Osteocyte (in vitro differentiated cells): ENCODE measurements at places on chromosomes 7 and 10. TPM values are rescaled to one million over a fixed set of nuclear protein-coding genes. Genes with fewer than 3 reads are reported as not detected.
A peak's percentile ranks its signal among the peaks of the same experiment; 100 is the strongest.

The MOGAT3 gene
- total RNA-seq, result not detected in 2 replicates

- peaks cover 2% of the 10 kb centered on the region for H3K27me3 ChIP-seq
- H3K4me3 ChIP-seq, result no peak overlapping the region
- H3K27ac ChIP-seq, result no peak overlapping the region
- no peak for DNase-seq
- no peaks in the 10 kb centered on the region for H3K36me3 ChIP-seq
These were observed 21.7 kb upstream of the NKX6-2 start for GRCh38 chr10:132807621-132808049.

DNA sequence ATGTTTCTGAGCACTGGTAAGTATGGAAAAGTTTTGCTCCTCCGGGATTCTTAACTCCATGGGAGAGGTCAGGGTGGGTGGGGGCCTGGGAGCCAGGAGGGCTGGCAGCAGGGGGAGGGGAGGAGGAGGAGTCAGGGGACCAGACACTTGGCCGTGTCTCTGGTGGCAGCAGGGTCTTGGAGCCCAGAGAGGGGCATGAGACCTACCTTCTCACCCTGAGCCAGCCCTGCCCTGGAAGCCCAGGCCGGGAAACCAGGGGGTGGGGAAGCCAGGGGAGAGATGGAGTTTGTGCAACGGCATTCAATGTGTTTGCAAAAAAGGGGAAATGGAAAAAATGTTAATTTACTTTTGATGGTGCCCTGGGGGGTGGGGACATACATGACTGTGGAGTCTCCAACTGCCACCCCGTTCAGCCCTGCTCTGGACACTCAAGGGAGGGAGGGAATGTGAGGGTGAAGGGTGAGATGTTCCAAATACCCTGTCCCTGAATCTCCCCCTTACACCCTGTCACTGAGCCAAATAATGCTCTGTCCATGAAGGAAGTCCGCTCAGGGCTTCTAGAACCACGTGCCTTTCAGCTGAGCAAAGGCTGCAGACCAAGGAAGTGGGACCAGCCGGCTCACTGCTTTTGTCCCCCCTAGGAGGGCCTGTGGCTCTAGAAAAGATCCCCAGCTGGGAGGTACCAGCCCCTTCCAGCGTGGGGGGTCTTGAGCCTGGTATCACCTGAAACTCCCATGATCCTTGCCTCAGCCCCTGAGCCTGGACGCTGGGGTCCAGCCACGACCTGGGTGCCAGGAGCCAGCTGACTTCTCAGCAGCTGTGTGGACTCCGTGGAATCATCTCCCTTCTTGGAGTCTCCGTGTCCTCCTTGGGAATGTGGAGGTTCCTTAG, 48.3 kb downstream of the TMEM270 start:
- no peak overlapping the region for H3K27ac ChIP-seq
- H3K36me3 ChIP-seq, result no peaks in the 10 kb centered on the region
- H3K27me3 ChIP-seq, result no peaks in the 10 kb centered on the region
- DNase-seq, result no peak

GRCh38 chr7:47419471-47419870, 162.4 kb downstream of the TNS3 start:
- no peak overlapping the region for H3K4me3 ChIP-seq
- H3K27ac ChIP-seq, result no peak overlapping the region
- H3K36me3 ChIP-seq, result peaks cover 35% of the 10 kb centered on the region
- H3K27me3 ChIP-seq, result no peaks in the 10 kb centered on the region
- peak; percentile 15 for DNase-seq

The COBL gene
- not detected in 2 replicates for total RNA-seq

DNA sequence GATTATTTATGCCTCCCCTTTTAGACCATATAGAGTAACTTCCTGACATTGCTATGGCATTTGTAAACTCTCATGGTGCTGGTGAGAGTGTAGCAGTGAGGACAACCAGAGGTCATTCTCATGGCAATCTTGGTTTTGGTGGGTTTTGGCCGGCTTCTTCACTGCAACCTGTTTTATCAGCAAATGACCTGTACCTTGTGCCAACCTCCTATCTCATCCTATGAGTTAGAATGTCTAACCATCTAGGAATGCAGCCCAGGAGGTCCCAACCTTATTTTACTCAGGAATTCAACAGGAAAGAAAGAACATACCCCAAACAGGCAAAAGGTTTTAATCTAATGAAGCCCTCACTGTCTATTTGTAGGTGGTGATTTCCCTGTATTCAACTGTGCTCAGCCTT, 205.4 kb upstream of the YAE1 start:
- peaks cover 3% of the 10 kb centered on the region for H3K4me1 ChIP-seq
- no peak overlapping the region for H3K27ac ChIP-seq
- H3K4me3 ChIP-seq, result no peak overlapping the region

DNA sequence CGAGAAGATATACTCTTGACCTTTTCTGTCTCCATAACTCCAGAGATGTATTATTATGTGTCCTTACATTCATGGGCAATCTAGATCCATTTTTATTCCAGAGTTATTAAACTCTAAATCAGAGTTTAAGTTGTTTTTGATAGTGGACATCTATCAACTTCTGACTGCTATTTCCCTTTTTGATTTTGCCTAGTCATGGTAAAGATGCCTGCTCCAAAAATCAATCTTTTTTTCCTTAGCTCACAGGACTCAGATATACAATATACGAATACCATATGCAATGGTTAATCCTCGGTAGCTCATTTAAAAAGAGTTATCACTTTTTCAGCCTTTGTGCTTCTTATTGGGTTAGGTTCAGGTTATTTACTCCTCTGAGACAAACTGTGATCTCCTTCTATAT, 15.8 kb upstream of the ZEB1 start:
- H3K27ac ChIP-seq, result no peak overlapping the region
- DNase-seq, result no peak
- peaks cover 3% of the 10 kb centered on the region for H3K36me3 ChIP-seq
- H3K27me3 ChIP-seq, result no peaks in the 10 kb centered on the region
- H3K4me3 ChIP-seq, result no peak overlapping the region

GRCh38 chr10:61749291-61749690, 86.6 kb downstream of the CABCOCO1 start:
- no peak overlapping the region for H3K4me3 ChIP-seq
- peaks cover 60% of the 10 kb centered on the region for H3K4me1 ChIP-seq
- no peak for DNase-seq
- H3K27me3 ChIP-seq, result no peaks in the 10 kb centered on the region
- no peaks in the 10 kb centered on the region for H3K36me3 ChIP-seq

GRCh38 chr7:143391462-143392404, 10.6 kb downstream of the ZYX start:
- no peak for DNase-seq
- peaks cover 35% of the 10 kb centered on the region for H3K36me3 ChIP-seq
- no peaks in the 10 kb centered on the region for H3K27me3 ChIP-seq

DNA sequence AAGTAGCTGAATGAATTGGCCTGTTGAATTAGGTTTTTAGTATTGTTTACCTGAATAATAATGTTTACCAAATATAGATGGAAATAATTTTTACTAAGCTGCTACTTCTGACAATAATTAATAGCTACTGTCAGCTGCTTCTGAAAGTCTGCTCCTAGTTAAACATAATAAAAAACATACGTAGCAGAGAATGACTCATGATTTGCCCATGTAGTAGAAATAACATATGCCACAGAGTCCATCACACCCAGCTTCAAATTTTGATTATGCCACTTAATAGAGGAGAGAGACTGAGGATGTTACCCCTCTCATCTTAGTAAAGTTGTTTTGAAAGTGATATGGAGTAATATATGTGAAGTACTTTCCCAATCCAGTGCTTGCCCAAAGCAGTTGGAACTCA, 57.6 kb upstream of the MDFIC start:
- H3K27ac ChIP-seq, result no peak overlapping the region
- no peaks in the 10 kb centered on the region for H3K27me3 ChIP-seq
- no peak for DNase-seq
- H3K36me3 ChIP-seq, result no peaks in the 10 kb centered on the region
- no peak overlapping the region for H3K4me3 ChIP-seq
- H3K4me1 ChIP-seq, result peaks cover 20% of the 10 kb centered on the region

DNA sequence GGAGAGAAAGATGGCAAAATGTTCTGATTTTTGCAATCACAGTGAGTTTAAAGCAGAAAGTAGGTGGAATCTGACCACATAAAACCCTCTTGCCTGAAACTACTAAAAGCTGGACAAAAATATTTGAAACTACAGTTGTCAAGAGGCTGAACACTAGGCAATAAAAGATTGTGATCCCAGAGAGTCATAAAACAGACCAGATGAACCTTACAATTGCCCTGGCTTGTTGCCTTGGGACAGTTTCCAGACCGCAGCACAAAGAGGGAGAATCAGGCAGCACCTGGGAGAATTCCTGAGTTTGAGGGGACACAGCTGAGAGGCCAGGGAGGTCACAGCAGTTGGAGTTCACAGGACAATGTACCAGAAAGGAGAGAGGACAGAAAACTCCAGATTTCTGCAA, 107.3 kb upstream of the NANOS1 start:
- peak; percentile 32 for DNase-seq
- H3K4me3 ChIP-seq, result no peak overlapping the region
- no peak overlapping the region for H3K27ac ChIP-seq
- H3K4me1 ChIP-seq, result no peaks in the 10 kb centered on the region
- peaks cover 4% of the 10 kb centered on the region for H3K27me3 ChIP-seq

- H3K4me1 ChIP-seq, result peaks cover 8% of the 10 kb centered on the region
- peaks cover 13% of the 10 kb centered on the region for H3K36me3 ChIP-seq
- H3K27ac ChIP-seq, result no peak overlapping the region
- no peak overlapping the region for H3K4me3 ChIP-seq
These were observed 281.5 kb downstream of the CELF2 start for GRCh38 chr10:11299125-11299524.

- no peaks in the 10 kb centered on the region for H3K36me3 ChIP-seq
- H3K27ac ChIP-seq, result no peak overlapping the region
- H3K27me3 ChIP-seq, result peaks cover 5% of the 10 kb centered on the region
- H3K4me1 ChIP-seq, result no peaks in the 10 kb centered on the region
- no peak overlapping the region for H3K4me3 ChIP-seq
- DNase-seq, result no peak
These were observed 7.1 kb upstream of the SEMA3E start for GRCh38 chr7:83655951-83656556.

GRCh38 chr10:101444058-101444898, 90.3 kb downstream of the BTRC start:
- no peaks in the 10 kb centered on the region for H3K27me3 ChIP-seq
- no peak for DNase-seq
- H3K4me1 ChIP-seq, result peaks cover 15% of the 10 kb centered on the region
- no peak overlapping the region for H3K4me3 ChIP-seq
- H3K36me3 ChIP-seq, result no peaks in the 10 kb centered on the region

The AVPI1 gene
- 4.5 and 5.7 TPM in 2 replicates for total RNA-seq

- no peak overlapping the region for H3K4me3 ChIP-seq
- no peak for DNase-seq
- H3K4me1 ChIP-seq, result no peaks in the 10 kb centered on the region
- H3K27me3 ChIP-seq, result no peaks in the 10 kb centered on the region
- H3K27ac ChIP-seq, result no peak overlapping the region
These were observed 453.1 kb downstream of the SORCS1 start for GRCh38 chr10:106711313-106711906.

GRCh38 chr7:45984386-45985295, 63.6 kb upstream of the IGFBP3 start:
- H3K36me3 ChIP-seq, result peaks cover 2% of the 10 kb centered on the region
- no peak overlapping the region for H3K27ac ChIP-seq
- H3K4me3 ChIP-seq, result no peak overlapping the region
- no peaks in the 10 kb centered on the region for H3K27me3 ChIP-seq
- H3K4me1 ChIP-seq, result peaks cover 22% of the 10 kb centered on the region

GRCh38 chr7:28724563-28724962, 233.6 kb downstream of the TRIL start:
- no peaks in the 10 kb centered on the region for H3K27me3 ChIP-seq
- no peak overlapping the region for H3K27ac ChIP-seq
- peaks cover 21% of the 10 kb centered on the region for H3K4me1 ChIP-seq
- H3K4me3 ChIP-seq, result no peak overlapping the region
- peaks cover 6% of the 10 kb centered on the region for H3K36me3 ChIP-seq
- no peak for DNase-seq

The GBX1 gene
- total RNA-seq, result not detected in 2 replicates

The HOXA3 gene
- total RNA-seq, result not detected in 2 replicates

DNA sequence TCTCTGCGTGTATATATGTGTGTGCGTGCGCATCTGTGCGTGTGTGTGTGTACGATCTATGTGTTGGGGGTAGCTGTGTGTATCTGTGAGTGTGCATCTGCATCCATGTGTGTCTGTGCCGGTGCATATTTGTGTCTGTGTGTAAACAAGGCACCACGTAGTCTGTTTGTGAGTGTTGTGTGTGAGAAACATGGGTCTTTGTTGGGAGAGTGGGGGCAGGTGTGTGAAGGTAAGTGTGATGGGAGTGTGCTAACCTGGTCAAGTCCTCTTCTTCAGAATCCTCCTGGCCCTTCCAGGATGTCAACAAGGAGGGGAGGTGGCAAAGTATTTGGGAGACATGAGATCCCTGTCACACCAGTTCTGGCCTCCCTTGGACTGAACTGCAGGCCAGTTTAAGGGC, 87.2 kb downstream of the HIF1AN start:
- H3K4me1 ChIP-seq, result no peaks in the 10 kb centered on the region
- H3K4me3 ChIP-seq, result no peak overlapping the region
- DNase-seq, result no peak
- no peak overlapping the region for H3K27ac ChIP-seq
- no peaks in the 10 kb centered on the region for H3K36me3 ChIP-seq

DNA sequence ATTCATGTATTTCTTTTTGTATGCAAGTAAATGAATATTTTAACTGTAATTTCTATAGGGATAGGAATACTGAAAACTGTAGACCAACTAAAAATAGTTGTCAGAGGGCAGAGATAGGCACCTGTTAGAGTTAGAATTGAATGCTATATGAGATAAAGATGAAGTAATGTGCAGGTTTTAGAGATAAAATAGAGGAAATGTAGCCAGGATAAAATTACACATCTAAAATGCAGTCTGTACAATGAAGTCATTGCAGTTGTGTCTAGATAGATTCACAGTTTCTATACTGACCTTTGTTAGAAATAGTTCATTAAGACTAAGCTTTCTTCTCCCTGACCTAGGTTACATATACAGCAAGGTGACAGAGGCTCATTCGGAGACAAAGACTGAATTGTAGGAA, 46.2 kb downstream of the SMNDC1 start:
- H3K27me3 ChIP-seq, result no peaks in the 10 kb centered on the region
- peaks cover 9% of the 10 kb centered on the region for H3K36me3 ChIP-seq
- DNase-seq, result no peak
- H3K4me1 ChIP-seq, result peaks cover 11% of the 10 kb centered on the region
- H3K4me3 ChIP-seq, result no peak overlapping the region

GRCh38 chr7:7157177-7157886, 25.0 kb upstream of the C1GALT1 start:
- H3K27me3 ChIP-seq, result no peaks in the 10 kb centered on the region
- peak overlapping the region; percentile 82 for H3K27ac ChIP-seq
- H3K4me1 ChIP-seq, result peaks cover 24% of the 10 kb centered on the region
- peaks cover 1% of the 10 kb centered on the region for H3K36me3 ChIP-seq
- H3K4me3 ChIP-seq, result peak overlapping the region; percentile 62
- DNase-seq, result no peak
